G401 (cell line): ENCODE measurements at places on chromosomes 2 and 18.

GRCh38 chr2:81984969-81985637 lies 1680.6 kb upstream of the LRRTM1 start:
- no peak for DNase-seq

DNA sequence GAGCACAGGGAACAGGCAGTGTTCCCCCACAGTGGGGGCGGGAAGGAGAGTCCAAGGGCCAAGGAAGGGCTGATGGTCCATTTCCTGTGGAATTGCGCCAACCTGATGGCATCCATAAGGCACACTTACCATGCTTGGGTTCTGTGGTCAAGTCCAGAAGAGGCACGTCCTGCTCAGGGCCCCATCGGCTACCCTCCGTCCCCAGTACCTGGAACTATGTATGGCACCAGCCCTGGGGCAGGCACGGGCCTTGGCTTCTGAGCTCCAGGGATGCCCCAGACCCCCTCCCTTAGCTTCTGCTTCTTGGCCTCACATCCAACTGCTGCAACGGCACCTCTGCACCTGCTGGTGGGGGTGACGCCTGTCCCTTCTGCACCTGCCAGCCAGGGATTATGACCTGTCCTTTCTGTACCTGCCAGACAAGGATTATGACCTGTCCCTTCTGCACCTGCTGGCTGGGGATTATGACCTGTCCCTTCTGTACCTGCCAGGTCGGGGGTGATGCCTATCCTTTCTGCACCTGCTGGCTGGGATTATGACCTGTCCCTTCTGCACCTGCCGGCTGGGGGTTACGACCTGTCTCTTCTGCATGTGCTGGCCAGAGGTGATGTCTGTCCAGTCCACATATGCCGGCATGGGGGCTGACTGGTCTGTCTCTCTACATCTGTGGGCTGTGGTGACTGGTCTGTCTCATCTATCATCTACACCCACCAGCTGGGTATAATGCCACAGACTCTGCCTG lies 45.4 kb upstream of the SNTG2 start:
- no peak for DNase-seq

DNA sequence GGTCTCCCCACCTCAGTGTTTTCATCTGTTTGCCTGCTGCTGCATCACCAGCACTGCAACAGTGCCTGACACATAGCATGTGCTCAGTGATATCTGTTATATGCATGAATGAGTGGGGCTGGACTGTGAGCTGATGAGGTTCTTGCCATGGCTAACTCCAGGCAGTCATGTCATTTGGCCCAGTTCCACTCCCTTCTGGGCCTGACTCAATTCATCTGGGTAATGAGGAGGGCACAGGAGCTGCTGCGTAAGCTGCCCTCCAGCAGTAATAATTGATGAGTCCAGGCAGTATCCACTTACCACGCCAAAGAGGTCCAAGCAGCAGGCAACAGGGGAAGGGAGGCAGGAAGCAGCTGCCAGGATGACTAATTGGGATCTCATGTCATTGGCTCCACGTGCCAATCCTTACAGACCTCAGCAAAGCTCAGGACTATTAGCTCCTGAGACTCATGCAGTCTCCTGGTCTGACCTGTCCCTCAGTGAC lies 34.1 kb upstream of the MAT2A start:
- no peak for DNase-seq

DNA sequence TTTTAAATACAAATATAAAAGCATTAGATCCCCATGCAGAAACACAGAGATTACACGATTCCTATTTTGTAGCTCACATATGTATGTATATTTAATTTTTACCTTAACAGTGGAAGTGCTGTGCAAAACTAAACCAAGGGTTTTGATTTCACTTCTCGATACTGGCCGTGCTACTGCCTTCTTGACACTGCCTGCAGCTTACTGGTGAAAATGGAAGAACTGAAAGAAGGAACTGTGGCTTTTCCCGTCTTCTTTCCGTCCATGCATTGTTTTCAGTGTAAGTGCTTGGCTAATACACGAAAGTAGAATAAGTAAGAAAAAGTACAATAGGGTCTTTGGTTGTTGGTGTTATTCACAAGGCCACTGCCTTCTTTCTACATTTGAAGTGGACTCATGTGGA lies 129.5 kb downstream of the NDUFA10 start:
- no peak for DNase-seq

DNA sequence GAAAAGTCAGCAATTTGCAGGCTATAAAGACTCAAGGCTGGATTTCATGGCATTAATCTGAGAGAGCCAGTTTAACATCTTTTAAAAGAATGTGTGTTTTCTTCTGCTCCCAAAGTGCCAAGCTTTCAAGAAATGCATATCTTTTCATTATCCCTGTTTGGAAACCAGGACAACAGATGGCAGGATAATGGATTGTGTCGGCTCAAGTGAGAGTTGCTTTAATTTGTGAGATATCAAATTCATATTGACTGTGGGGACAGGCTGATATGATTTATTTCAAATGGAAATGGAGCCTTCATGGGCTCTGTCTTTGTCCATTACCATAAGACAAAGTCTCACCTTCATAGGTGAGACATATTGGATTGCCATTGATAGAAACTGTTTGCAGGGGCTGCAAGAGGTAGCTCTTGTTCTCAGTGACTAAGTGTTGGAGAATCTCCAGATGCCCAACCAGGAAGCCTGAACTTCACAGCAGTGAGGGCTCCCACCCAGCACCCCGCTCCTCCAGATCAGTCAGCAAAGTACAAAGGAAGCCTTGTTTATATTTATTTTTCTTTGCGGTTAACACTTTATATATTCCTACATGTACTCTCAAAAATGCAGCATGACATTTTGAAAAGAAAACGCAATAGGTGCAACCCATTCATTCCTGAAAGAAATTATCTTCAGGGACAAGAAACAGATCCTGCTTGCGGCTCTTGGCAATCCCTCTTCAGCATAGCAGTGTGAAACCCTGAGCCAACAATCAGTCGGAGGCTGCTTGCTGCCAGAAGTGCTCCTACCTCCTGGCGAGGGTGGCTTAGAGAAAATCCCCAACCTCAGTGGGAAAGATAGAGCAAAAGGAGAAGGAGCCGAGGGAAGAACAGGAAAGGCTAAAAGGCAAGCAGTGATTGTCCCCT lies 65.8 kb upstream of the ATL2 start:
- peak; percentile 67 for DNase-seq

GRCh38 chr2:164711766-164712138 lies 90.5 kb upstream of the GRB14 start:
- DNase-seq, result no peak

- DNase-seq, result no peak
These were observed 35.8 kb downstream of the MTERF4 start for GRCh38 chr2:241066171-241066892.

- DNase-seq, result no peak
These were observed 18.7 kb downstream of the CABLES1 start for GRCh38 chr18:23154030-23154429.

- no peak for DNase-seq
These were observed 286.7 kb downstream of the EXOC6B start for GRCh38 chr2:72539071-72539552.

DNA sequence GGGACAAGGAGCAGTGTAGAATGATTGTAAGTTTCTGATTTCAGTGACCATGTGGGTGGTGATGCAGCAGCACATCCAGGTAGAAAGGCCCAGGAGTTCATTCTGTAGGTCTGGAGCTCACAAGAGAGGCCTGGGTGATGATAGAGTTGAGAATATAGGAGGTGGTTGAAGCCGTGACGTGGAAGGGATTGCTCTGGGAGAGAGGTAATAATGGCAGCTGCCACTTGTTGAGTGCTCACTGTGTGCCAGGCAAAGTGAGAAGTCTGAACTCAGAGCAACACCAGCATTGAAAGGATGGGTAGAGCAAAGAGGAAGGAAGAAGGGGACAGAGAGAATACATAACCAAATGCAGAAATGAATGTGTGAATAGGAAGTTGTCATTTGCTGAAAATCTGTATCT lies 3.3 kb downstream of the TTLL4 start:
- DNase-seq, result no peak

- DNase-seq, result peak; percentile 51
These were observed 809 bp downstream of the DBI start for GRCh38 chr2:119367472-119368099.

DNA sequence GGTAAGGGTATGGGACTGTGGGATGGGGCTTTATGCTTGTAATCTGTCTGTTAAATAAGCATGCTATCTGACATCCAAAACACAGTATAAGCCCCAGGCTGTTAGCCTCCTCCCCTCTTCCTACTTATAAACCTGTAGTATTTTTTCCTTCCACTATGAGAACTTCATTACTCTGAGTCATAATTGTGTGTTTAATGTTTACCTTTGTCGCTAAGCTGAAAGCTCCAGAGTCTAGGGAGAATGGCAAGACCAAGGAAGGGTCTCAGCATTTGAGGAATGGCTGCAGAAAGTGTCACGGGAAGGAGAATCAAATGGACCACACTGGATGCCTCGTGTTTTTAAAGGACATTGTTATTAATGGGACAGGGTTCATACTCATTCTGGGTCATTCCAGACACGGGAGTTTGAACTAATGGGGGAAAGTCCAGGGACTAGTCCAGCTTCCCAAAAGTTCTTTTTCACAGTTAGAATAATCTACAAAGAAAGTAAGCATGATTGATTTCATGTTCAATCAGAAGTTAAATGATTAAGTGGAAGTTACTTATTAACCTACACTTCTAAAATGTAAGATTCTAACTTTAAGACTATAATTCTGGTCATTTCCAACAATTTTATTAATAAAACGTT lies 292.2 kb downstream of the AFF3 start:
- DNase-seq, result no peak

DNA sequence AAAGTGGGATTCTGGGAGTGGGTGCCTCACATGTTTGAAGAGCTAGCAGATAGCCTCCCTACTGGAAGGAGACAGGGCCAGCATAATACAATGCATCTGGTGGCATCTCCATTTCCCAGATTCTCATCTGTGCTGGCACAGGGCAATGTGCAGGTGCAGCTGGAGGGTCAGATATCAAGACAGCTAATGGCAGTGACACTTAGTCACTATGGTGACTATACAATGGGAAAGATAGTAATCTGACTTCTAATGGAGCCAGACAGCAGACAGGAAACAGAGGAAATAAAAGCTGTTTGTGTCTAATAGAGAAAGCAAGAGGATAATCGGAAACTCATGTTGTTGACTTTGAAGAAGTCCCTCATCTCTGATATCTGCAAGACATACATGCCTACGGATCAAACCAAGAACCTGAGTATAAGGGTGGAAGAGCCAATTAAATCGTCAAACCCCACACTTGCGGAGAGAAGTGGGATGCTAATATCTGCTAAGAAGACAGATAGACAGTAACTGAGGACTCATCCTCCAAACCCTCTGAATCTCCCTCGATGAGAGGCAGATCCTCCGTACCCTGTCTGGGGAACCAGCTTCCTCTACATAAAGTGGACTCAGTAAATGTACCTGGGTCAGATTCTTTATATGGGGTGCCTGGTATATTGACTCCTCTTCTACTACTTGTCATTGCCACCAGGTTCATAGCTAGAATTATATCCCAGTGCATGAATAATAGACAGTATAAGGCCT lies 692.7 kb downstream of the SOCS6 start:
- DNase-seq, result no peak

DNA sequence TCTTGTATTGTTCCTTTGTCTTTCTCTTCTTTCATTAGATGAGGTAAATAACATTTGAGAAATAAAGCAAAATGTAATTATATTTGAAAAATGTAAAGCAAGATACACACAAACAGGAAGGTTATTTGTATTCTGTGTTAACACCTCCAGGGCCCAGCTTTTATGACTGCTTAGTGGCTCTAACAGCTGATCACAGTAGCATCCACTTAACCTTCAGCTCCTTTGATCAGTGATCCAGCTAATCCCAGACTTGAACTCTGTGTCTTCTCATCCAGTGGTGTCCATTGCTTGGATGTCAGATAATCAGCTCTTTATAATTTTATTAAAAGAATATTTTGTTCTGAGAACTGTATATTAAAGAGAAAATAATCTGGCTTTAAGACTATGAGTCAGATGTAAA lies 44.5 kb downstream of the PSMD14 start:
- no peak for DNase-seq

DNA sequence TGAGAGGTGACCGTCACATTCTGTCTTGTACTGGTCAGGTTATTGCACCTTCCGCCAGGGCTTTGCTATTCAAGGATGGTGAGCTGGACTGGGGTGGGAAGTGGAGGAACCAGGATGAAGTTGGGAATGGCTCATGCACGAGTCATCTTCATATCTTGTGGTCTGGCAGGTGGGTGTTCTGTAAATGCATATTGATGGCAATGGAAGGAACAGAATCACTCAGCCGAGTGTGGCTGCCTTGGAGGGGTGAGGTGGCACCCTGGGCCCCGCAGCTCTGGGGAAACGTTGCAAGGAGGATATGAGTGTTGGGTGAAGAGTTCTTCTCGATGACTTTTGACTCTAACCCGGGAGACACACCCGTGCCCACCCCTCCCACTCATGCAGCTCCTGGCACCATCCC lies 1.2 kb downstream of the NEU2 start:
- DNase-seq, result no peak

- DNase-seq, result no peak
These were observed 54.7 kb downstream of the ASAP2 start for GRCh38 chr2:9261231-9261883.

- DNase-seq, result no peak
These were observed 205.0 kb upstream of the ZNF521 start for GRCh38 chr18:25557011-25557410.

- DNase-seq, result peak; percentile 45
These were observed 1186.3 kb upstream of the CELF4 start for GRCh38 chr18:38751898-38752297.

GRCh38 chr2:231276987-231277386 lies 78.6 kb downstream of the ARMC9 start:
- DNase-seq, result no peak

DNA sequence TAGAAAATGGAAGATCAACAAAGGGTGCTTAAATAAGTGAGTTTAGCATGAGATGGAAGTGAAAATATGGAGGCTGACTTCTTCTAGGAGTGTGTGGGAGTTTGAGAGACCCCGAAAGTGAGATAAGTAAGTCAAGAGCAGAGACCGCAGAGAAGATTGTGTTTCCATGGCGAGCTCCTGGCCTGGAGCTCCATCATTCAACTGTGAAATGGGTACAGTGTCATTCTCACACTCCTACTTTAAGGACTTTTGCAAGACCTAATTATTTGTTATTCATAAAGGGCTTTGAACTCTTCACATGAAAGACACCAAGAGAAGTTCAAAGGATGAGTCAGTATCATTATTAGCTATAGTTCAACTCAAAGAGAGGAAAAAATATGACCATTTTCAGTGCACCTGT lies 134.2 kb upstream of the PIK3C3 start:
- no peak for DNase-seq

GRCh38 chr2:19886261-19886660 lies 15.5 kb downstream of the TTC32 start:
- DNase-seq, result no peak

- DNase-seq, result no peak
These were observed 44.0 kb downstream of the ARHGEF33 start for GRCh38 chr2:38933653-38934052.

- no peak for DNase-seq
These were observed 30.3 kb upstream of the AFTPH start for GRCh38 chr2:64493788-64494187.
